ENCODE measurements at places on chromosomes 6 and 20.
A peak's percentile ranks its signal among the peaks of the same experiment; 100 is the strongest.

DNA sequence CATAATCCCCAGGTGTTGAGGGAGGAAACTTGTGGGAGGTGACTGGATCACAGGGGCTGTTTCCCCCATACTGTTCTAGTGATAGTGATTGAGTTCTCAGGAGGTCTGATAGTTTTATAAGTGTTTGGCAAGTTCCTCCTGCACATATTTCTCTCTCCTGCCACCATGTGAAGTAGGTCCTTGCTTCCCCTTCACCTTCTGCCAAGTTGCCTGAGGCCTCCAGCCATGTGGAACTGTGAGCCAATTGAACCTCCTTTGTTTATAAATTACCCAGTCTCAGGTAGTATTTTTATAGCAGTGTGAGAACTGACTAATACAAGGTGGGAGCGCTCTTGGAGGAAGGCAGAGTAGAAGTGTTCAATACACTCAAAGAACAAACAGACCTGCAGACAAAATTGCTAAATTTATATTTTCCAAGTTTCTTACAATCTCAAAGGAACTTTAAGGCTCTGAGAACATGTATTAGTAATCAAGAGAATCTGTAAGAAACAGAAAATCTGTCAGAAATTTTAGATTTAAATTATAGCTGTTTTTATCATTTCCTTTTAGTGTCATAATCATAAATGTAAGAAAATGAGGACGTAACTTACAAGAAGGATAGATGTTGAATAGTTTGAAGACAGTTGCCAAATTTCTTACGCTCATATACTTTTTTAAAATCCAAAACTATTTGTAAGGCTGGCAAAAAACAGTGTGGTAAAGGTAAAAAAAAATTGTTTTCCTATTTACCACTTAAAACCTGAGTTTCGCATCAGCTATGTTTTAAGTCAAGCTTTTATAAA is 77.7 kb downstream of the ASCC3 start:
- no peak for DNase-seq

GRCh38 chr6:20572940-20573339 is 38.7 kb downstream of the CDKAL1 start:
- DNase-seq: no peak

DNA sequence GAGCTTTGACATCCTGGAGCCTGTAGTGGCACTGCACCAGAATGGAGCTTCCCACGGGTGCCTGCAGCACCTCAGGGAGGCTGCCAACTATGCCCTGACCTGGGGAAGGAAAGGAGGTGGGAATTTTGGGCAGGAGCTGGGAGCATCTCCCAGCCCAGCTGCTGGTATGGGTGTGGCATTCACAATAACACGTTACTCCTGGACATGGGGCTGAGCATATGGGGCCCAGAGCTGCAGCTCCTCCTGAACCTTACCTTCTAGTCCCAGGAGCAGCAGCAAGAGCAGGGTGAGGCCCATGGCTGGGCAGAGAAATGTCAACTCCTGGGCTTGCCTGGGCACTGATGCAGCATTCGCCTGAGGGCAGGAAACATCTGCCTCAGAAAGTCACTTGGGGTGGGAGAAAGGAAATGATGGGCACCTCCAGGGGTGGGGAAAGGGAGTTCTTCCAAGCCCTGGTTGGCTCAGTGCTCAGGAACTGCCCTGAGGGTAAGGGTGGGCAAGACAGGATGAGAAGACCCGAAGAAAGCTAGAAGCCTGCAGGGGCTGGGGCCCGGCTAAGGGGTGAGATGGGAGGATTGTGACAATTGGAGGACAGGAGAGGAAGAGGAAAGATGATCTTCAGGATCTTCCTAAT is at the start of gene TREML1:
TSS of gene TREML1 (minus strand) at position 356 of the 634 bp plus-strand sequence. CDS start at position 297, 59 bp downstream.
- DNase-seq: no peak

GRCh38 chr6:42333612-42334011 is 116.0 kb upstream of the MRPS10 start:
- DNase-seq: no peak

DNA sequence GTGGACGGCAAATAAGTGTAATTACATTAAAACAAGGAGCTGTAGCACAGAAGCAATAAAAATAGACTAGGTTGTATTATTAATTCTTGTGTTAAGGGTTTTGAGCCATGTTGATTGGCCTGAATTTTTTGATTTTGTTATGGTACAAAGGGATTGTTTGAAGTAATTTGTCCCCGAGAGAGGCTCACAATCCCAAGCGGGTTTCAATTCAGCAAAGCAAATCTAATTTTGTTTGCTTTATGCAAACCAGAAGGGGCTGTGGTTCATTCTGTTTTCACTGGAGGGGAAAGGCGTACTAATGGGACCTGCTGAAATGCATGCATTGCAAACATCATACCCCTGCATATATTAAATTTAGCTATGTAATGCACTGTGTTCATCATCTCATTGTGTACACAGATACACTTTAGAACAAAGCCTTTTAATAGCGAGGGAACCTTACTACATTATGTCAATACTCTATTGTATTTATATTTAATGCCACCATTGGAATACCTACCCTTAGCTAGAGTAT is 379.5 kb upstream of the POU3F2 start:
- DNase-seq: no peak

GRCh38 chr6:2719093-2719455 is 31.6 kb downstream of the MYLK4 start:
- DNase-seq: no peak

GRCh38 chr6:158344534-158344933 is 32.3 kb downstream of the TULP4 start:
- no peak for DNase-seq

DNA sequence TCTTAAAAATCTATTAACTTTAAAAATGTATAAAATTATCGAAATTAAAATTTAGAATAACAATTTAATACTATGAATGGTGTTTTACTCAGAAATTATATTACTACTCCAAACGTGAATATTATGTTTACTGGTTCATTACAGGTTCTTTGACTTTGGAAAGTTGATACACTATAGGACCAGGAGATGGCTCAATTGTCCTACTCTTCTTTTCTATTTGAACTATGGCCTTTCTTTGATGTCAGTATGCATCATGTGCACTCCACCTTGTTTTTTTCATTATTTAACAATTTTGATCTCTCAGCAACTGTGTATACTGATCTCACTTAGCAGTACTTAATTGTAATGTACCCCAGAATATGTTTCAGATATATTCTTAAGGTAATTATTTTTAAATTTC is 391.5 kb upstream of the MANEA start:
- DNase-seq: no peak

DNA sequence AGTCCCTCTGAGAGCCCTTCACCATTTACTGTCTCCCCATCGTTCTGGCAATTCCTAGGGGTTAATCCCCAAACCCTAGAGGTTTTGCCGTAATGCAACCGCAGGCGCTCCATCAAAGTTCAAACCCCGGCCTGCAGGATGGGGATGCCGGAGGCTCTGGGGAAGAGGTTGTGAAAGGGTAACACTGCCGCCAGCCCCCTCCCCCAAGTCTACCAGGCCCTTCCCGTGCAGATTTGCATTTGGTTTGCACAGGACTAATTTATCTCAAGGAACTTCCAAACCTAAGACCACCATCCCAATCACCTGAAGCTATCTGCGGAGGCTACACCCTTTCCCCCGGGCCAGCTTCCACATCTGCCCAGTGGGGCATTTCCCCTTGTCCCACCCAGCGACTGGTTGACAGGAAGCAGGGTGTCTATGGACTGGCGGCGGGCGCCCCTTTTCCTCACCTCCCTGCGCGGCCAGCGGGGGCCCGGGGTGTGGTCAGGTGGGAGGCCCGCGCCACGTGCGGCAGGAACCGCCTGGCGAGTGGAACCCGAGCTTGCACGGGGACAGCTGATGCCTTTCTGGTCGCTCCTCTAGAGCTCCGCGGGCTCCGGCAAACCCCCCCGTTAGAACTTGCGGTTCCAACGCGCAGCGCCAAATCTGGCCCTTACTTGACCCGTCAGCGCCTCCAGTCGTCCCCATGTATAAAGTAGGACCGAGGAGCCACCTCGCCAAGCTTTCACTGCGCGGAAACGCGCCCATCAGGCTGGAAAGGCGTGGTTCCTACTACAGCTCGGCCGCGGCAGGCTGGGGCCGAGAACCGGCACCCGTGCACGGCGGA is 9.4 kb upstream of the SLC4A11 start:
- DNase-seq: no peak

DNA sequence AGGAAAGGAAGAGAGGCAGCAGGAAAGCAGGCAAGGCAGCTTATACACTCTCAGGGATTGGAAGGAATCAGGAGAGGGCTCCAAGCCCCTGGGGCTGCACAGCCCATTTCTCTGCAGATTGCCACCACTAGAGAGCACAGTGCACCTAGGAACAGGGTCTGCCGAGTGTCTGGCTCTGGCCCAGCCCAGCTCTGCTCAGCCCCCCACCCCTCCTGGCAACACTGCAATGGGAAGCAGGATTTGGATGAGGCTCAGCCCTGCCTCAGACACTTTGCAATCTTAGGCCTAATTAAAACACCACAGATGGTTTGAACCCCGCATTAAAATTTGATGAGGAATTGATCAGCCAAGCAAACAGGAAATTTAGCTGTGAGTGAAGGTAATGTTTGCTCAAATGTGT is 252.7 kb downstream of the DHX35 start:
- DNase-seq: no peak

DNA sequence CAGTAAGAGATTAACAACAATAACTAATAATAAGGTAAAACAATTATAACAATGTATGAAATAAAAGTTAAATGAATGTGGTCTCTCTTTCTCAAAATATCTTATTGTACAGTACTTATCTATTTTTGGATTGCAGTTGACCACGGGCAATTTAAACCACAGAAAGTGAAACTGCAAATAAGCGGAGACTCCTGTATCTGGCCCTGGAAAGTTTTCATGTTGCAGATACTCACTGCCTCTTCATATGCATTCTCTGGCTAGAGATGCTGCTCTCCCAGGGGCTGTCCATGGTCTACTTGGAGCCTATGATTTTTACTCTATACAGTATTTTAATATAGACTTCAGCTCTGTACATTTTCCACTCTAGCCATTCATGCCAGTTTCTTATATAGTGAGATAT is 230.8 kb downstream of the FUT9 start:
- DNase-seq: no peak

DNA sequence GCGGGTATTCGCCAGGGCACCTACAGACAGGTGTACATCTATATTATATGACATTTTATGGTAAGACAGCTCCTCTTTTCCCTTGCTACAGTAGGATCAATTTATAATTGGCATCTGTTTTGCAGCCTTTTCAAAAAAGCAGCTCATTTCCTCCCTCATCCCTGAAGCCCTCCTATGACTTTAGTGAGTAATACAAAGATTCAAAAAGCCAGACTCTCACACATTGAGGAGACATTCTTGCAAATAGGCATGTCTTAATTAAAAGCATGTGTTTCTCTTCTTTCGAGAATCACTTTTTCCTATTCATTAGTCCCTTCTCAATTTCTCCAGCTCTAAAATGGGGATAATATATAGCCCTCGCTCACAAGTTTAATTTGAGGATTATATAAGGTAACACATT is 283.4 kb downstream of the TBC1D7 start:
- no peak for DNase-seq

DNA sequence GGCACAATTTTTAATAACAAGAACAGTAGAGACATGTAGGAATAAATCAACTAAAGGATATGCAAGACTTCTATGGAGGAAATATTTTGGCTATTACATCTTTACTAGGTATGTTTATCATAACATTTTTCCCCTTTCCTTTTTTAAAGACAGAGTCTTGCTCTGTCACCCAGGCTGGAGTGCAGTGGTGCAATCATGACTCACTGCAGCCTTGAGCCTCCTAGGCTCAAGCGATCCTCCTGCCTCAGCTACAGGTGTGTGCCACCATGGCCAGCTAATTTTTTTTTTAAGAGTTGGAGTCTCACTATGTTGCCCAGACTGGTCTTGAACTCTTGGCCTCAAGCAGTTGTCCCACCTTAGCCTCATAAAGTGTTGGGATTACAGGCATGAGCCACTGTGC is 37.0 kb downstream of the AKAP7 start:
- no peak for DNase-seq

DNA sequence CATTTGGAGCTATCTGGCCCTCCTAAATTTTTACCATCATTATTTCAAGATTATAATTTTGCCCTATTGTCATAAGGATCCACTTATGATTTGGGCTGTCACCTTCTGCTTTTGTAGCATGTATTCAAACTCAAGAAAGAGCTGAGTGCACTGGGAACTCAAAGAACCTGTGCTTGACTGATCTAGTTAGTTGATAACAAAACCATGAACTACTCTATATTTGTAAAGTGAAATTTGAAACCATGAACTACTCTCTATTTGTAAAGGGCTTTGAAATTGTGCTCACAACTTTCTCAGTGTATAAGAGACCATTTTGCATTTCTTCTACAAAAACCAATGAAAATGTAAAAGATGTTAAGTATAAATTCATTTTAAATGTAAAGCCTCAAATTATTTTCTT is 77.5 kb upstream of the POPDC3 start:
- DNase-seq: no peak

GRCh38 chr6:141824350-141824749 is 308.4 kb upstream of the GJE1 start:
- DNase-seq: no peak

- DNase-seq: peak; percentile 82
Observed at GRCh38 chr6:150068720-150069648, at the start of gene ULBP3. TSS of gene ULBP3 (minus strand) at chr6:150069121. CDS start at chr6:150069066, 55 bp downstream.

DNA sequence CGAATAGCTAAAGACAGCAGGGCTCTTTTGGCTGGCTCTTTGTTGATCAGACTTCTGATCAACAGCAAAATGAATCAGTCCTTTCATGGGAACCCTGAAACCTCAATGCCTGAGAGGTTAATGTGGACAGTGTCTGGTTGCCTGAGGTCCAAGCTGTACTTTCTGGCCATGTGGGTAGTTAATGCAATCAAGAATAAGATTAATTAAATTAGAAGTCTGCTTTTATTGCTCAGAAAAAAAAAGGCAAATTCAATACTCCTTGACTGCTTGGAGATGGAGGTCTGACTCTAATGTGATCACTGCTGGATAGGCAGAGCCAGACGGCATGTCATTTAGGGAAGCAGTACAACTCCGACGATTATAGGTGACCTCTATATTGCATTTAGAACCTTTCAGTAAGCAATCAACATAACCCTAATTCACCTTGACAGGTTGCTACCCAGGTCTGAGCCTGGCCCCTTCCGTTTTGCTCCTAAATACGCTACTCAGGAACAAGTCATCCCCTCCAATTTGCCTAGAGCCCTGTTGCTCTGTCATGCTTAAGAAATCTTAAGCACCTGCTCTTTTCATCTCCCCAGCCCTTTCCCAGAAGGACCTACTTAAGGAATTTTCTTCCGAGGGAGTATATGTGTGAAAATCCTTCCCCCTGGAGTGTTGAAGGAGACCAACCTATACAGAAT is 370.0 kb upstream of the SPTLC3 start:
- DNase-seq: no peak

GRCh38 chr6:43123461-43124314 is 47.4 kb upstream of the SRF start:
- DNase-seq: no peak

DNA sequence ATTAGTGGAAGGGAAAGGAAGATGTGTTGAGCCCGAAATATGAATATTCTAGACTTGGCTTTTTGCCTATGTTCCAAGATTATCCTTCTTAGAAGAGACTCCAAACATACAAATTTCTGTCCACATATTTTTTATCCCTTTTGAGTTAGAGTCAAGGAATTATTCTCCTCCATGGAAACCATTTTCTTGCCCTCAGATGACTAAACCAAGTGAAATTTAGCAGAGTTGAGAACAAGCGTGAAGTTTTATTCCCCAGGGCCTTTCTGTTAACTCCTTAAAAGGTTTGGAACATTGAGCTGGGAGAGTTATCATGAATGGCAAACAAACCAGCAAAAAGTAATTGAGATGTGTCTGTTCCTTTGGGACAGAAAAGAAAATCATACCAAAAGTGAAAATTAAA is 286.1 kb upstream of the PLCB4 start:
- no peak for DNase-seq
